Right ventricle myocardium inferior (tissue), 1 donor: ENCODE measurements at places on chromosomes 1 and 21.
A peak's percentile ranks its signal among the peaks of the same experiment; 100 is the strongest.

- no peak for DNase-seq
Measured at GRCh38 chr21:40905251-40905650, 58.3 kb upstream of the DSCAM start.

- DNase-seq = no peak
Measured at GRCh38 chr1:22071511-22071910, 19.0 kb downstream of the CDC42 start.

DNA sequence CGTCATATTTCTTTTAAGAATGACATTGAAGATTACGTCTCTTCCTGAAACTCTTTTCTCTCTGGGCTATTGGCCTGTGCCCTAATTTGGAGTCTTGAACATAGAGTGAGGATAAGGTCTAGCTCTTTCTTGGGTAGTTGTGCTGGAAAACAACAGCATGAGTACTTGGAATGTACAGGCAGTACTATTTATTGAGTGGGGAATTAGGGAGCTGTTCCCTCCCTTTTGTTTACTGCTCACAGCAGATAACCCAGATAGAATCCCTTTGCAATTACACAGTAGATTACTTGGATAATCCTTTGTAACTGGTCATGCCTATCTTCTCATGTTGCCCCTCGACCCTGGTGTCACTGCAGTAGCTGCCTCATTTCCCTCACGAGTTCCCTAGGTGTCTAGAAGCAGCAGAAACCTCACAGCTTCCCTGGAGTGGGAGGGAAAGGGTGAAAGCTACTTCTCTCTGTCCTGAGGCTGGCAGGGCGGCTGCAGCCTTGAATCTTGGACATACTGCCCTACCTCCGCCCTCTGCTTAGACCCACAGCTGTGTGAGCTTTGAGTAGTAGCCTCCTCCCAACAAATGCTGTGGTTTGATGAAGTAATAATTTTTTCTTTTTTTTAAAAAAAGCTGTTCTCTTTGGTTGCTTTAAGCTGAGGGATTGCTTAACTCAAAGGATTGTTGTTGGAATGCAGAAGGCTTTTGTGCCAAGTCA is 70.6 kb downstream of the FGGY start:
- DNase-seq = peak; percentile 88

- no peak for DNase-seq
Measured at GRCh38 chr1:155173478-155174323, at the start of gene TRIM46. Gene TRIM46, plus strand, starts transcription at chr1:155173849. Its CDS starts 118 bp downstream, at chr1:155173967.

DNA sequence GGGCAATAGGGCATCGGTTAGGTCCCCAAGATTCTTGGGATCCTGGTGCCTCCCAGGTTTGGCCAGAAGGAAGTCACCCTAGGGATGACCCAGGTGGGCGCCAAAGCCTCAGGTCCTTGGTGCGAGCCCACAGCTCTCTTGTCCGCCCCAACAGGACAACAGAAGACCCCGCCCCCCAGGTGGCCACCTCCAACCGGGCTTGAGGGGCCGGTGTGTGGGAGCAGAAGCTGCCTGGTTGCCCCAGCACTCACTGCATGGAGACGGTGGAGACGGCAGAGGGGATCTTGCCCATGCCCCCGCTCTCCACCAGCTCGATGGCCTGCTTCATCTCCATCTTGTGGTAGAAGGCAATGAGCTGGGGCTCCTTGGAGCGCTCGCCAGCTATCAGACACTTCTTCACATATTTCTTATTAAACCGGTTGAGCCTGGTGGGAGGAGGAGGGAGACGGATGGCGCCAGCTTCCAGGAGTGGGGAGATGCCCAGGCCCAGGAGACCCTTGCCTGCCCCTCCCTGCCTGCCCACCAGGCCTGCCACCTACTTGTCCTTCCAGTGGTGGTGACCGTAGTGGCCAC is 52.7 kb downstream of the SLC9A1 start:
- DNase-seq = no peak

- DNase-seq = no peak
Measured at GRCh38 chr21:44589586-44590305, 2.6 kb downstream of the KRTAP10-6 start.

DNA sequence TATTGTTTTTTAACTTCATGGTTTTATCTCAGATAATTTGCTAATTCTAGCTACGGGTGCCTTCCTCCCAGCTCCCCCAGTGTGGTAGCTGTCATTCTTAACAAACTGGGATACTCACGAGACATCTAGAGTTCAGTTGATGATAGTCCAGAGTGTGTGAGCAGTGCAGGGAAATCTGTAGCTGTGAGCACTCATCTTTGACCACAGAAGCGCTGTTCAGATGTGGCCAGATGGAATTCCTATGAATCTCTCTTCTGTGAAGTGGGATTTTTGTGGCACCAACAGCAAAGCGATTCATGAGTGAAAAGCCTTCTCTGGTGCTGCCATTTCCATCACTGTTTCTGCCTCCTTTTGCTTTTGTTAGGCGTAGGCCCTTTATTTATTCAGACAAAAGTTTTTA is 125.1 kb downstream of the NFIA start:
- DNase-seq = no peak

- DNase-seq = no peak
Measured at GRCh38 chr1:24964811-24965570, 34.9 kb upstream of the RUNX3 start.

DNA sequence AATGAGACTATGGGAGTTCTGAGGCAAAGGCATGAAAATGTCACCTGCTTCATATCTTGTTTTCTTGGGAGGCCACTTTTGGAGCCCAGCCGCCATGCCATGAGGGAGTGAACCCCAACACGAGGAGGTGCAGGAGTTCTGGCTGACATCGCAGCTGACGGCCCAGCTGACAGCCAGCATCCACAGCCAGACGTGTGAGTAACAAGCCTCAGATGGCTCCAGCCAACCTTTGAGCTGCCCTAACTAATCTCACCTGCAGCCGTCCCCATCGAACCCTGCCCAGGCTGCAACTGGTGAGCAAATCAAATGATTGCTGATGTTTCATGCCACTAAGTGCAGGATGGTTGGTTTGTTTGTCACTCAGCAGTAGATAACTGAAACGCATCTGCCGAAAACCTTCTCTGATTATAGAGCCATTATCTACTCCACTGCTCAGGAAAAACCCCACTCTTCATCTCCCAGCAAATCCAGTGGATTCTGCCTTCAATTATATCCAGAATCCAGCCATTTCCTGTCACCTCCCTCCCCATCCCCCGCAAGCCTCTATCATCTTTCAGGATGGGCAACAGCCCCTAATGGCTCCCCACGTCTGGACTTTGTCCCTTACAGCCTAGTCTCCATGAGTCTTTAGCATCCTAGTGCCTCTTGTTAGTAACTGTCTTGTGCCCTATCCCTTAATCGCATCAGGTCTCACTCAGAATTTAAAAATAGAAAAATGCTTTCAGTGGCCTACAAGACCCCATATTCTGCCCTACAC is 18.5 kb upstream of the RAB4A start:
- no peak for DNase-seq

GRCh38 chr21:42560517-42561179 is 47.0 kb downstream of the SLC37A1 start:
- no peak for DNase-seq

DNA sequence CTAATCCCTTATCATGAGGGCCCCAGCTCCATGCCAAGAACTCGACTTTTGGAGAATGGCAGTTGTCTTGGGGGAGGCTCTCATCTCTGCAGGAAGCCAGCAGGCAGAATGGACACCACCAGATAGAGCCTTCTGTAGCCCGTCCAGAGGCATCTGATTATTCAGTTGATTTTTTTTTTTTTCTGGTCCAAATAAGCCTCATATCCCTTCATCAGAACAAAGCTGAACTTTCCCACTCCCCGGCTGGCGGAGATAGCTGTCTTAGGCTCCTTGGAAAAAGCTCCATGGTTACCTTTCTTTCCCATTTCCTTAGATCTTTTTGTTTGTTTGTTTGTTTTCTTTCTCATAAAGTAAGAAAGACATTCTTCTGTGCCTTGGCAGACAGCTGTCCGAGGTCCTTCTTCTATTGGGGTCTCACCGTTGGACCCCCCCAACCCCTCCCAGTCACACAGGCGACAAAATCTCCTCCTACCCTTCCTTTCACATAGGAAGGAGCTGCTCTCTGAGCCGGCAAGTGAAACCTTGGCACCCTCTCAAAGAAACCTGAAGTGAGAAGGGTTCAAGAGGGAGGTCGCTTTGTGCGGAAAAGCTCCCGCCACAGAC is 278.5 kb downstream of the RPS6KC1 start:
- DNase-seq = no peak

DNA sequence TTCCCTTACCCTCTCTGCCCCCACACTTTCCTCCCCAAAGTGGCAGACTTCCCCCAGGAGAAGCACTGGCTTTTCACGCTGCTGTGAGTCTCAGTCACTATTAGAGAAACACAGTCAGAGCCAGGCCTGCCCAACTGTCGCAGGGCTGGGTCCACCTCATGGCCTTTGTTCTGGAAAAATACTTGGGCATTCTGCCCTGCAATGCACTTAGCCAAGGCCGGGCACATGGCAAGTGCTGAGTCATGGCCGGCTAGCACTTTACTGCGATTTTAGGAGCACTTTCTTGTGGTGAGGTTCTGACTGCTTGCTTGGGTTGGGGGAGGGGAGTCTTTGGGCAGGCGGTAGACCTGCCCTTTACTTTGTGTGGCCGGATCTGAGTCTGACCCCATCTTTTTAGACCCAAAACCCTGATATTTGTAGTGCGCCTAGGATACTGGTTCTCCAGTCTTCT is 7.7 kb downstream of the EPHX1 start:
- DNase-seq = peak; percentile 85

DNA sequence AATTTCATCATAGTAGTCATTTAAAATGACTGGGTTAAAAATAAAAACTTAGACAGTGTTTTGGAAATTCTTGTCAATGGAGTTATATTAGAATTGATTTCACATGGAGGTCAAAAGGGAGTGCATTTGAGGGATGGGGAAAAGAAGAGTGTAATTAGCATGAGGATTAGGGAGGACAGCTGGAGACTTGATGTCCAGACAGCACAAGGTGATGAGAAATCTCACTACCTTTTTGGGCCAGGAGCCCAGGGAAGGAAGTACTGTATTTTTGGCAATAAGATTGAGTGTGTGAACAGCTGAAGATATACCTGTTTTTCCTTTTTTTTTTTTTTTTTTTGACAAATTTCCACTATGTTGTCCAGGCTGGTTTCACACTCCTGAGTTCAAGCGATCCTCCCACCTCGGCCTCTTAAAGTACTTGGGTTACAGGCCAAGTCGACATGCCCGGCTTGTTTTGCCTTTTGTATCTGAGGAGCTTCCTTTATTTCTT is 163.6 kb downstream of the PAPPA2 start:
- DNase-seq = no peak

DNA sequence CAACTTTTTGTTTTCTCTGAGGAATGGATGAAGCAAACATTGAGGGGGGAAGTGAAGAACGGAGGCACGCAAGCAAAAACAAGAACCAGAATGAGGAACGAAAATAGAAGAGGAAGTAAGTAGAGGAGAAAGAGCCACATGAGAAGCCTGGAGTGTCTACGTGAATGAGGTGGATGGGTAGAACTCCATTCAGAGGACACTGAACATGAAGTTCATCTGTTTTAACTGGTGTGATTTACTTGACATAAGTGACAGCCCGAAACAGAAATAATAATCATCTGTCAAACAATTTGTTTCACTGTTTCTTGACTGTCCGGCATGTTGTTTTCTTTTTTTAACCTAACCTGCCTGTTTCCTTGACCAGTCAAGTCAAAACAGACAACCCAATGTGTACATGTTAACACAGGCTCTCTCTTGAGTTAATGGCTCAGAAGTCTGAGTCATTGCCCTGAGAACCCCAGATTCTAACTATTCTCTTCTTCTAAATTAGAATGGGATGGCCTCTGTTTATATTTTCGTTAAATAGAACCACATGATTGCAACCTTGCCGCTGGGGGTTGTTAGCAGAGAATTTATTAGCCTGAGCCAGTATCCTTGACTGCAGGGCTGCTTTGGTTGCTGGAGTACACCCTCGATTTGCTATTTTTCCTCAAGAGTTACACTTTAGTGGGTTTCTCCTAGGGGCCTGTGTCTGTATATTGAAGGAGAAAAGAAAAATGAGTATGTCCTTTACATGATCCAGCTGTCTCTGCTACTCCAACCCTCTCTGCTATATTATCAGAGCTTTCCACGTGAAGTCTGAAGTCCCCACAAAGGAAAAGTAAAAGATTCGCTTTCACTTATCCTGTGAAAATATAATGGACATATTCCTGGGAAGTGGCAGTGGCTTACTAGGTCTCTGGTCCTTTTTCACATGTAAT is 151.7 kb downstream of the ZC3H11B start:
- DNase-seq = no peak

DNA sequence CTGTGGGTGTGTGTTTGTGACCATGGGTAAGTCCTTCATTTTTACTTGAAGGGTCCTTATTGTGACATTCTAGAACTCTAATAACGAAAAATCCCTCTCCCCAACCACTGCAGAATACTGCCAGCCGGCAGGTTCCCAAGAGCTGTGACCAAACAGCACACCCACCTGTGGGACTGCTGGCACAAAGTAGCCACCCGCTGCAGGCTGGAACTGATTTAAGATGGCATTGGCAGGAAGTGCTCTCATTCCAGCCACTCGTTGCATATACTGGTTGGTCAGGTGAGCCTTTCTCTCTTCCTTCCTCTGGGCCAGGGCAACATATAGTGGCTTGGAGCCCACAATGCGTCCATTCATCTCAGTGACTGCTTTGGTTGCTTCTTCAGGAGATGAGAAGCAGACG is 11.6 kb downstream of the PABPC4 start:
- no peak for DNase-seq

- DNase-seq = no peak
Measured at GRCh38 chr21:29233611-29234540, 64.8 kb upstream of the BACH1 start.

- no peak for DNase-seq
Measured at GRCh38 chr1:190373705-190374336, 103.8 kb downstream of the BRINP3 start.

GRCh38 chr1:93905734-93906133 is 3.5 kb downstream of the GCLM start:
- no peak for DNase-seq

DNA sequence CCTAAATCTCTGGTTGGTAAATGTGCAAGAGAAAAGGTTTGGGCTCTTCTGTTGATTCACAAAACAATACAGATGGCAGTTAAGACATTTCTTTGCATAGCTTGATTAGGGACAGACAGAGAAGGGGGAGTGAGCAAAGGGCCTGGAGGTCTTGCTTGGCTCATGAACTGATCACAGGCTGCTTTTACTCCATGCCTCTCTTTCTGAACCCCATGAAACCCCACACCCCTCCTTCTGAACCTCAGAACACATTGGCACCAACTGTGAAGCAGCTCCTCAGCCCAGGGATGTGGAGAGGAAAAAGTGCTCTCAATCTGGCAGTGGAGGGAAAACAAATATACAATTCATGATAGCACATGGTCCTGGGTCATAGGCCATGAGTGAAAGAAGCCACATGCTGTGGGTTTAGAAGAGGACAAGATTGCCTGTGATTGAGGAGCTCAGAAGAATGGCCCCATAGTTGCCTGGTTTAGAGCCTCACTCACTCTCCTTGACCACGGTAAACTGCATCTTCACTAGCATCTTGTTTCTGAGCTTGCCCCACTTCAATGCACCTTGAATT is 111.6 kb upstream of the GADD45A start:
- DNase-seq = no peak

DNA sequence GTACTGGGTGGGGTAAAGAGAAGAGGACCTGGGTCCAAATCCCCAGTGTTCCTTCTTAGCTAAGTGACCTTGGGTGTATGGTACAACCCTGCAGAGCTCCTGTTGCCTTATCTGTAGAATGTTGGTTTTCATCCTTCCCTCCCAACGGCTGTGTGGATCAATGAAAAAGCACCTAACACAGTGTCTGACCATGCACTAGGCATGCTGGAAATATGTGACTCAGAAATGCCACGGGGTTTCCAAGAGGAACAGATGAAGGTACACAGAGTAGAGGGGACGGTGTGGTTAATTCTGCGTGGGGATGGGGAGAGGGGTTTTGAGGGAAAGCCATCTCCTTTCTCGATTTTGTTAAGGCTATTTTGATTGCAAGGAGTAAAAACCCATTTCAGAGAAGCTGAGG is 8.6 kb downstream of the NIPAL3 start:
- DNase-seq = no peak

- no peak for DNase-seq
Measured at GRCh38 chr1:64112281-64112680, 91.1 kb upstream of the UBE2U start.
